Muscle of arm (tissue), 14 donors: ENCODE measurements at places on chromosomes 5 and 9. TPM values are rescaled to one million over a fixed set of nuclear protein-coding genes. Genes with fewer than 3 reads are reported as not detected.

The CAMK2A gene
- polyA plus RNA-seq, result 114 TPM

The GABRG2 gene
- not detected for polyA plus RNA-seq

The PCDHB8 gene
- polyA plus RNA-seq, result 0.93 TPM

The FCN1 gene
- polyA plus RNA-seq, result not detected

GRCh38 chr5:132758451-132758850 is 11.2 kb downstream of the CCNI2 start:
- no peak for DNase-seq

- DNase-seq, result no peak
These were observed 772 bp downstream of the DCAF10 start for GRCh38 chr9:37801287-37801850.

DNA sequence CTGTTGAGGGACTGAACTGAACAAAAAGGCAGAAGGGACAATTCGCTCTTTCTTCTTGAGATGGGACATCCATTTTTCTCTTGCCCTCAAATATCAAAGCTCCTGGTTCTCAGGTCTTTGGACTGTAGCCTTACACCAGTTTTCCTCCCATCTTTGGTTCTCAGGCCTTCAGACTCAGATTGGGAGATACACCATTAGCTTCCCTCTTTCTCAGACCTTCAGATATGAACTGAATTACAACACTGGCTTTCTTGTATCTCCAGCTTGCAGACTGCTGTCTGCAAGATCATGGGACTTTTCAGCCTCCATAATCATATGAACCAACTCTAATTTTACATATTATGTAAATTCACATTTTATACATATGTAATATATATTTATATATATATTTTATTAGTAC is 12.6 kb upstream of the CCNG1 start:
- no peak for DNase-seq

DNA sequence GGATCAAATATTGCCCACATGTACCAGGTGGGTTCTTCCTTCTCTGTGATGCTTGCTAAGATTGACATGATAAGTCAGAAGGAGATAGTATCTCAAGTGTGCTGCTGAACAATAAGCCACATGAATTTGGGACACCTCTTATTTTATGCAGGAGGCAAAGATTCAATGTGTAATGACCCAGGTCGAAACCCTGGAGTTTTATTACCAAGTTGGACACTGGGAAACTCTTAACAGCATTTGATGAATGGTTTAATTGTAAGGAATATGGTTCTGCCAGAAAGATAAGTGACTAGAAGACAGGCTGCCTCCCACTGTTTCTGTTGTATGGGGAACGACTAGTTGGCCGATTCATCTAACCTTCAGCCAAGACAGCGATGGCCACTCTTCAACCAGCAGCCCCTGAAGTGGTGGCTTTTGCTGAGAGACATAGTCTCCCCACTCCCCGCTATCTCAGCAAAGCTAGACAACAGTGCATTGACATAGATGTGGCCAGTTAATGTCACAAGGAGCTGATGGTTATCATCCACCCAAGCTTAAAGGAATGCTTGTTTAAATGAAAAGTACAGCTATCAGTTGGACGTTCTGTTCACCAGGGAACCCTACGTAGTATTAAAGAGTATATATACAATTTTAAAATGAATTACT is 407.7 kb downstream of the KDM4C start:
- DNase-seq, result no peak

DNA sequence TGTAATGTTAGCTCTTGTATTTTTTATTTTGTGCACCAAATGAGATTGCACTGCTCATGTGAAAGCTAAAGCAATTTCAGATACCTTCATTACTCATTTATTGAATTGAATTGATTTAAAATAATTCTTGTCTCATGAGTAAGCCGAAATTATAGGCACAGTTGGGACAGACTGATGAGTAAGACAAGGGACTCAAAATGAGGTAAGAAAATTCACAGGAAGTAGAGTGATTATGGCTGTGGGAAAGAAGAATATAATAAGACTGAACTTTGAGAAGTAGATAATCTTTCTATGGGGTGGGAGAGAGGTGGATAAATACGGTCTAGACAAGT is 51.1 kb downstream of the NUDT12 start:
- no peak for DNase-seq
